ENCODE measurements at places on chromosomes 2 and 18.
A peak's percentile ranks its signal among the peaks of the same experiment; 100 is the strongest.

DNA sequence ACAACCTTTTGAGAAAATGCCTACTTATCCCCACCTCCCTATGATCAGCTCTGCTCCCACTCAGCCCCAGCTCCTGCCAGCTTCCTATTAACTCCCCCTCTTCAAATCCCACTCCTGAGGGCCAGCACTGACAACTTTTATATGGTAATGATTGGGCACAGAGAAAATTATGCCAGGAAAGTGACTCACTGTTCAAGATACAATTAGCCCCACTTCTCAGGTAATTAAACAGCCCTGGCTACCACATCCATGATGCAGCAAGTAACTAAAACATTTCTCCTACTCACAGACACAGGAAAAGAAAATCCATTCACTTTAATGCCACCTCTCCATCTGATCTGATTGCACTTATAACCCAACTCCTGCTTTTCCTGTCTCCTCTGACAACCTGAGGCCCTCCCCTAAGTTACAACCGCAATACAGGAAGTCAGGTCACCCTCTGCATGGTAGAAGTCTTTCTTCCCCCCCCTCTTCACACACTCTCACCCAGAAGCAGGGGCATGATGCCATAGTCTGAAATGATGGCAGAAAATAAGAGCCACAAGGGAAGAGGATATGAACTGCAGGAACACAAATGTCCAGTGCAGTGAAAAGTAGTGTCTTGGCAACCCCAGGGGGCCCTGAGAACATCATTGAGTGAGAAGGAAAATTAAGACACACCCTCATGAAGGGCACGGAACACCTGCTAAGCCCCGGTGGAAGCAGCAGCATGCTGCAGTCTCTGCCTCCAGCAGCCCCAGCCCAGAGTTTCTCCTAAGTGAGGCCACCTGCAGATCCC, 54.4 kb downstream of the STK39 start:
- DNase-seq: no peak

DNA sequence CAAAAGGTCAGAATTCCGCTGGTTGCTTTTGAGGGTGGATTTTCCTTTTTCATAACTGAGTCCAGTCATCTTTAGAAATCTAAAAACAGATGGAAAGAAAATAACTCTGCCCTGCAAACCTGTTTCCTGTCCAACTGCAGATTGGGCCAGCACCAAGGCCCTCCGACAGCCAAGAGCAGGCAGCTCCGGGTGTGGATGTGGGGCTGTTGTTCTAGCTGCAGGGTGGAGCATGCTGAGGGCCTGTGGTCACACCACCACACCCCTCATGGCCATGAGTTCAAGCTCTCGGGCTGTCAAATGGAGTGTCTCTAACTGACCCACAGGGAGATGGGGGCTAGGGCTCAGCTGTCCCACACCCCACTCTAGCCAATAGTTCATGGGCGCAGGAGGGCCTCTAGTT, 69.3 kb upstream of the BZW1 start:
- DNase-seq: no peak

- DNase-seq: peak; percentile 49
Observed at GRCh38 chr18:62715759-62716615, 646 bp downstream of the PHLPP1 start.

- no peak for DNase-seq
Observed at GRCh38 chr2:160465406-160465805, 28.2 kb downstream of the RBMS1 start.

GRCh38 chr2:217077831-217078407, 218.1 kb upstream of the TNP1 start:
- DNase-seq: no peak

DNA sequence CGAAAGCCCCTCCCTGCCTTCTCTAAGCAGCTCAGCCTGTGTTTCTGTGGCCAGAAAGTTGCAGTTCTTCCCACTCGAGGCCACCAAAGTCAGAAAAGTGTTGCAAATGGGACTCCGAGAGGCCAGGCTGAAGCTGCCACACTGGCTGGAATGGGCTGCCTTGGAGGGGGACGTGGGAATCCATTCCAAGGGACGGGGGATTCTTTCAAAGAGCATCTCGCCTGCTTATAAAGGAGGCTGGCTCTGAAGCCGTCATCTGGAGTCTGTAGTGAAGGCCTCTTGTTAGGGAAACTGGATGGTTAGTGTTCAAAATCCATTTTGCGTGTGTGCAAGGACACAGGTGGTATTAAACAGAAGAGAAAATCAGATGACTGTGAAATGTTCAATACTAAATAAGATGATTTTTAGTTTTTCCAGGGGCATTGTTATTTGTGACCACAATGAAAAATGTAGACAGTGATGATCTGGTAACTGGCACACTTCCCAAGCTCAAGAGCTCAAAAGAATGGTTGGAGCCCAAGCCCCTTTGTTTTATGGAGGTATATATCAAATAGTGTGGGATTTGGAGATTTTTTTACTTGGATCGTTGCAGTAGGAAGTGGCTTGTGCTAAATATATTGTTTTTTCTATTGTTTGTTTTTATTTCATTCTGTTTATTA, 782 bp downstream of the FAM228B start:
- DNase-seq: peak; percentile 1

GRCh38 chr2:235779444-235779896, 285.6 kb downstream of the AGAP1 start:
- DNase-seq: peak; percentile 64

DNA sequence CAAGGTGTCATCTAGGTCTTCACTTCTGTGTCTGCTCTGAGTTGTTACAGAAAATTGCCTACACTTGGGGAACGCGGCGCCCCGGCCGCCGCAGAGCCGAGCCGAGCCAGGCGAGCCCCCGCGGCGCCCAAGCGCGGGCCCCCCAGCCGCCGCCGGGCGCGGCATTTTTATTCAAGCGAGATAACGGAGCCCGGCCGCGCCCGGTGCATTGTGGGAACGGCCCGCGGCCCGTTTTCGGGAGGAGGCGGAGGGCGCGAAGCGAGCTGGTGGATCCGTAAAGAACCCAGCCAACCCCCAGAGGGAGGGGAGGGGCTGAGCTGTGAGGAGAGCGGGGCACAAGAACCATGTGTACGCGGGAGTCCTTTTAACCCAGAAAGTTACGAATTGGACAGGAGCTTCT, 191.8 kb downstream of the FTCDNL1 start:
- peak; percentile 1 for DNase-seq

DNA sequence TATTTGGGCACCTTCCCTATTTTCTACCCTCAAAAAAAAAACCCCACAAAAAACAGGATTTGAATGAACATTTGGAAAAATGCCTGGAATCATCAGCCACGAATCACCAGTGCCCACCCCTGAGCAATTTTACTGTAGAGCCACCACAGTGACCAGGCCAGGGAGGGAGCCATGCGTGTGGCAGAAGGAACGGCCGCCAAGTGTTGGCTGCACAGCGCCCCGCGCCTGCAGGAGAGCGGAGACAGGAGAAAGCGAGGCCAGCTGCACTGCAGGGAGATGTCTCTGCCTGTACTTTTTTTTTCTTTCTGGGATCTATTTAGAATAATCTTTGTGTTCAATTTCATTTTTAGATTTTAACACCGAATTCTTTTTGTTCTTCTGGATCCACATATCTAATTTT, 269.3 kb upstream of the RAB12 start:
- DNase-seq: no peak

- DNase-seq: no peak
Observed at GRCh38 chr2:122683018-122683417, 927.6 kb downstream of the TSN start.

GRCh38 chr2:107182981-107183380, 297.0 kb upstream of the ST6GAL2 start:
- DNase-seq: no peak

DNA sequence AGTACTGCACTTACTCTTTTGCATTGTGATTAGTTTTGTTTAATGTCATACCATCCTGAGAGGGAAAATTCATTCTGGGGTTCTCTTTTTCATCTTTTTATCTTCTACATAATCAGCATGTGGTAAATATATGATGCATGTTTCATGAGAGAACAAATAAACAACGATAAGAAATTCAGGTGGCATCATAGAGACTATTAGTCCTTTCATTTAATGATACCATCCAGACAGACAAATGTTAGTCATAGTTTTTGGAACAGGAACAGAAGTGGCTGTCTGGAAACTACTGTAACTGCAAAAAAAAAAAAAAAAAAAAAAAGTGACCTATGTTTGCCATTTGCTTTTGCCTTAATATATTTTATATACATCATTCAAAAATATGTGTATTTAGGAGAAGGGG, 761.0 kb downstream of the EPHA4 start:
- DNase-seq: no peak

GRCh38 chr2:64094663-64095382, 49.4 kb downstream of the PELI1 start:
- DNase-seq: no peak

DNA sequence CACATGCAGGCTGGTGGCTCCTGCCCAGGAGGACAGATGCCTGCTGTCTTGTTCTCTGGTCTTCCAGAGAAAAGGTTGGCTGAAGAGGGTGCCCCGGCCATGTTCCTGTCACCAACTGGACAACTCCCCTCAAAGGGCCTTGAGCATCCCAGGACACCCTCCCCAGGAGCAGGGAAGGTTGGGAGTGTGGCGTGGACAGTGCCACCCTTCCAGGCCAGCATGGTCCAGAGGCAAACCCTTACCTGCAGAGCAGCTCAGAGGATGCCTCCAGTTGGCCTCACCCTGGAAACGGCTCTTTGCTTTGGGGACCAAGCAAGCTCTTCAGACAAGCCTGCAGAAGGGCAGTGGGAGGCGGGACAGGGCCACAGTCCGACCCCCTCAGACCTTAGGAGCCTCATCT, 4.9 kb upstream of the GPC1 start:
- no peak for DNase-seq

GRCh38 chr18:69032009-69032408, 234.1 kb downstream of the CCDC102B start:
- no peak for DNase-seq

DNA sequence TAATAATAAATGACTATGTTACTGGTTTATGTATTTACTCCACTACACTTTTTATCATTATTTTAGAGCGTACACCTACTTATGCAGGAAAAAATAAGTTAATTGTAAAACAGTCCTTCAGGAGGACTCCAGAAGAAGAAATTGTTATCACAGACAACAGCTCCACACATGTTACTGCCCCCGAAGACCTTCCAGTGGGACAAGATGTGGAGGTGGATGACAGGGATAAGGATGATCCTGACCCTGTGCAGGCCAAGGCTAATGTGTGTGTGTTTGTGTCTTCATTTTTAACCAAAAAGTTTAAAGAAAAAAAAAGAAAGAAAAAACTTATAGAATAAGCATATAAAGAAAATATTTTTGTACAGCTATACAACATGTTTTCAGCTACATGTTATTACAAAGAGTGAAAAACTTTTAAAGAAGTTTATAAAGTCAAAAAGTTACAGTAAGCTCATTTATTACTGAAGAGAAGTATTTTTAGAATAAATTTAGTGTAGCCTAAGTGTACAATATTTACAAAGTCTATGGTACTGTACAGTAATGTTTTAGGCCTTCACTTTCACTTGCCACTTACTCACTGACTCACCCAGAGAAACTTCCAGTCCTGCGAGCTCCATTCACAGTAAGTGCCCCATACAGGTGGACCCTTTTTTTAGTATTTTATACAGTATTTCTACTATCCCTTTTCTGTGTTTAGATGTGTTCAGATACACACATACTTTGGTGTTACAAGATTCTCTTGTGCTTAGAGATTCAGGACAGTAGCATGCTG, 7.5 kb downstream of the TGFBRAP1 start:
- no peak for DNase-seq

- DNase-seq: no peak
Observed at GRCh38 chr18:26618135-26618534, 69.8 kb upstream of the KCTD1 start.

- no peak for DNase-seq
Observed at GRCh38 chr2:55888936-55889335, 34.6 kb downstream of the EFEMP1 start.

DNA sequence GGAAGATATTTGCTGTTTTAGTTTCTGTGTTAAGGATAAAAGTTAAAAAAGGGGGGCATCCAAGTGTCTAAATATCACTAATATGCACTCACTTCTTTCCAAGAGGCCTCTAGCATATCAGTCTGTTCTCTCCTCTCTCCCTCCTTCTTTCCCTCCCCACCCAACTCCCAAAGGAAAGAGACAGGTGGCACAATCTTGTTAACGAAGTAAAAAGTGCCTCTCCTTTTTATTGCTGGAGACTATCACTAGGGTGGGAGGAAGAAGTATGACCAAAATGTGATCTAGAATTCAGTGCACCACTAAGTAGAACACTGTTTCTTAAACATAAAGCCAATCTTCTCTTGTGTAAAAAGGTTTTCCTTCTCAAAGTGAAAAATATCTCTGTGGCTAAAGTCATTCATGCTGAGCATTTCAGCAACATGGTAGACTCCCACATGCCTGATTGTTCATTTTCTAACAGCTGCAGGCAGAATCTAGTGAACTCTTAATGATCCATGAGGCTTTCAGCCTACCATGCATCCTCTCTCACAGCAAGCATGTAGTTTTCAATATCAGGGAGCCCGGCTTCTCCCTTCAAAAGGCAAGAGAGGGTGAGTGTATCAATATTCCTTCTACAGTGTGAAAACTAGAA, 39.5 kb downstream of the RNU4ATAC start:
- DNase-seq: no peak

- DNase-seq: no peak
Observed at GRCh38 chr2:68391099-68391498, 26.0 kb downstream of the PLEK start.

DNA sequence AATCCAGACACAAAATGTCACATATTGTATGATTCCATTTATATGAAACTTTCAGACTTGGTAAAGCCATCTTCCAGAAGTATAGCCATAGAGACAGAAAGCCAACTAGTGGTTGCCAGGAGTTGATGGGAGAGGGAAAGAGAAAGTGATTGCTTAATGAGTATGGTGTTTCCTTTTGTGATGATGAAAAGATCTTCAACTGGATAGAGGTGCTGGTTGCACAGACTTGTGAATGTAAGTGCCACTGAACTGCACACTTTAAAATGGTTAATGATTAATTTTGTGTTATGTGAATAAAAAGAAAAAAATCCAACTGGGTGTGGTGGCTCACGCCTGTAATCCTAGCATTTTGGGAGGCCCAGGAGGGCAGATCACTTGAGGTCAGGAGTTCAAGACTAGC, 135.3 kb upstream of the SLC1A4 start:
- no peak for DNase-seq

DNA sequence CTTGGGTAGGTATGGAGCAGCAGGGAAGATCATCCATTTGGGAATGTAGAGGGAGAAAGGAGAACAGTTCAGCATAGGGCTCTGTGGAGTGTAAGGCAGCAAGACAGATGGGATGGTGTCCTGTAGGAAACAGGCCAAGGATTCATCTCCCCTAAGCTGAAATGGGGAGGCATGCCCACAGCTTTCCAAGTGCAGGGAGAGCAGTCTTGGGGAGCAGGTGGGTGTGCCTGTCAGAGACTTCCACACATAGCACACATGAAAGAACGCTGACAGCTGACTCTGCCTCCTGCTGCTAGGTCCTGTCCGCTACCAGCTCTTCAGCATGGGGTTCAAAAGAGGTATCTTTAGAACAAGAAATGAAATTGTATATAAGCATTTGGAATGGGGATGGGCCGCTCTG, 9.0 kb downstream of the SETBP1 start:
- DNase-seq: no peak

Measured in stimulated activated CD4-positive, alpha-beta T cell treated with anti-CD3 and anti-CD28 coated beads, Interleukin-15, amount 100 ng/mL, for 48 hours (primary cell).